ENCODE measurements at places on chromosomes 11 and 22.

GRCh38 chr22:31637891-31638618, 24.0 kb downstream of the PISD start:
- no peak for DNase-seq

- DNase-seq, result no peak
Measured at GRCh38 chr22:38038890-38039812, 18.1 kb upstream of the PICK1 start.

- no peak for DNase-seq
Measured at GRCh38 chr11:16781936-16782919, 43.8 kb downstream of the C11orf58 start.

- no peak for DNase-seq
Measured at GRCh38 chr11:33040033-33040861, 875 bp downstream of the TCP11L1 start.

- DNase-seq, result no peak
Measured at GRCh38 chr11:128854841-128855240, 12.3 kb downstream of the KCNJ1 start.

- no peak for DNase-seq
Measured at GRCh38 chr22:23745791-23746190, 5.1 kb downstream of the ZNF70 start.

DNA sequence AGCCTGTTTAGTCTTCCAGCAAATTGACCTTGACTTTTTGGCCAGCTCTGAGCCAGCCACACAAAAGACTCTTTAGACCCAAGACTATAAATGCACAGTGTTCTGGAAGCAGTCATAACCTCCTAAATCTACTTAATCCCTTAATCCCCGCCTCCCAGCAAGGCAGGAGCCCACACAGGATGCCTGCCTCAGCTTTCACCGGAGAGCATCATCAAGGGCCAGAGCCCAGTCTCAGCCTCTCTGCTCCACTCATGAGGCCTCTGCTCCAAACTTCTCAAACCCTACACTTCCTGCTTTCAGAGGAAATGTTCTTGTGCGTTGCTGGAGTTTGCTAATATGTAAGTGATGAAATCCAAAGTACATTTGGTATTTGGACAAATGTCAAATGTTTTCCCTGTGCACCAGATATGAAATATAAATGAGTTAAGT, 57.9 kb upstream of the FSHB start:
- DNase-seq, result no peak

- no peak for DNase-seq
Measured at GRCh38 chr11:110747531-110747930, 35.3 kb upstream of the ARHGAP20 start.

- DNase-seq, result no peak
Measured at GRCh38 chr11:94800414-94800813, 32.3 kb downstream of the AMOTL1 start.

DNA sequence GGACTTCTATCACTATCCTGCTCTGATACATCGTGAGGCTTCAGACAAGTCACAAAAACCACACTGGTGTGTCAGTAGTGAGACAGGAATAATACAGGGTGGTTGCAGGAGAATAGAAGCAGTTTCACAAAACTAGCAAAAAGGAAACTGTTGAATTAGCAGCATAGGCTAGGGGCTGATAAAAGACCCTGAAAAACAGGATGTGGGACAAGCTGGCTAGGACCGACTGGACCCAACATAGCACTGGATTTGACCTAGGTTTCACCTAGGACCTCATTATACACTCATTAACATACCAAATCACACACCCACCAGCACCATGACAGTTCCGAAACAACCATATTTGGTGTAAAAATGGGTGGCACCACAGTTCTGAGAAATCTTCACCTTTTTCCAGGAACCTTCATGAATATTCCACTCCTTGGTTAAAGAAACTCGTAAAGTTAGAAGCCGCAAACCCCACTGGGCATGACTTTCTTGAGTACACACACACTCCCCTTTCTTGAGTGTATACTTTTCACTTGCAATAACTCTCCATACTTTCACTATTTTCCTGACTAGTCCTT, 76.2 kb downstream of the SLC1A2 start:
- no peak for DNase-seq

DNA sequence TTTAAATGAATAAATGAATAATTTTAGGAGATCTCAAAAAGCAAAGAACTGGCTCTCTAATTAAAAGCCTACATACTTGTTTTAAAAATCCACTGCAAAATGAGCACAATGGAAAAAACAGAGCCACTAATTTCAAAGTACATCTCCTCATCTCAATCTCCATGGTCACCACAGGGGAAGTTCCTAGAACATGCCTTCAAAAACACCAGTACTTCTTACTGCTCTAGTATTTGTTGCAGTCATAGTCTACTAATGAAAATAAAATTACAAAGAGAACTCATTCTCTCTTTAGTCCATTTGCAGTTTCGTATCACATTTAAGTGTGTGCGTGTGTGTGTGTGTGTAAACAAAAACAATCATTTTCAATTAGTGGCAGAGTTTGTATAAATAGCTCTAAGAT, 54.0 kb downstream of the PIK3C2A start:
- no peak for DNase-seq

DNA sequence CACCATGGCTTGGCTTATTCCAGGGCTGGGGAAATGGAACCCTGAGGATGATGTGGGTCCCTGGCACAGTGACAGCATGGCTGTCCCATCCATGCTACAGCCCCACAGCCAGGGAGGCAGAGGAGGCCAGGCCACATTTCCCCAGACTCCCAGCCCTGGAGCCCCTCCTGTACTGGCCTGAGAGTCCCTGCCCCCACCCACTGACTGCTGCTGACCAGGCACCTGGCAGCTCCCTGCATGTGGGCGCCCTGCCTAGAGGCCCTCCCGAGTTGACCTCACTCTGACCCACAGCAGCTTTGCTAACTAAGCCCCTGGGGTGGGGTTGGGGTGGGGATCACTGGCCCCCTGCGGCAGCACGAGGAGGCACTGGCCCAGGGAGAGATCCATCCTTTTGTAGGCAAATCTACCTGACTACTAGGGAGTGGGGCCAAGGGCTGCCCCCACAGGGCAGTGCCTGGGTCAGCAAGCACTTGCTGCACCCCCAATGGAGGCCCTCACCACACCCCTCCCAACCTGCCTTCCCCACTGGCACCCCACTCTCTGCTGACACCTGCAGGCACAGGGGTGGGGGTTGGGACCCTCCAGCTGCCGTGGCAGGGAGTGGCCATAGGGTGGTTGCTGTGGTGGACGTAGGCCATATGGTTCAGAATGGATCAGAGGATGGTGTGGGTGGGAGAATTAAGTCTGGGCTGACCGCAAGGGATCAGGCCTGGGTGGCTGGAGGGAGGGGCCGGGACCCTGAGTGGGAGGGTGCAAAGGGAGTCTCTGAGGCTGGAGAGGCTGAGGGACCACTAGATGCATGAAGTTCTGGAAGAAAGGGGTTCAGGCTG, 17.4 kb downstream of the ARVCF start:
- no peak for DNase-seq

- no peak for DNase-seq
Measured at GRCh38 chr11:86335131-86335767, 33.2 kb downstream of the HIKESHI start.

- no peak for DNase-seq
Measured at GRCh38 chr11:78922859-78923625, 348.4 kb upstream of the NARS2 start.

- DNase-seq, result no peak
Measured at GRCh38 chr11:85602526-85603213, 24.5 kb downstream of the DLG2 start.

DNA sequence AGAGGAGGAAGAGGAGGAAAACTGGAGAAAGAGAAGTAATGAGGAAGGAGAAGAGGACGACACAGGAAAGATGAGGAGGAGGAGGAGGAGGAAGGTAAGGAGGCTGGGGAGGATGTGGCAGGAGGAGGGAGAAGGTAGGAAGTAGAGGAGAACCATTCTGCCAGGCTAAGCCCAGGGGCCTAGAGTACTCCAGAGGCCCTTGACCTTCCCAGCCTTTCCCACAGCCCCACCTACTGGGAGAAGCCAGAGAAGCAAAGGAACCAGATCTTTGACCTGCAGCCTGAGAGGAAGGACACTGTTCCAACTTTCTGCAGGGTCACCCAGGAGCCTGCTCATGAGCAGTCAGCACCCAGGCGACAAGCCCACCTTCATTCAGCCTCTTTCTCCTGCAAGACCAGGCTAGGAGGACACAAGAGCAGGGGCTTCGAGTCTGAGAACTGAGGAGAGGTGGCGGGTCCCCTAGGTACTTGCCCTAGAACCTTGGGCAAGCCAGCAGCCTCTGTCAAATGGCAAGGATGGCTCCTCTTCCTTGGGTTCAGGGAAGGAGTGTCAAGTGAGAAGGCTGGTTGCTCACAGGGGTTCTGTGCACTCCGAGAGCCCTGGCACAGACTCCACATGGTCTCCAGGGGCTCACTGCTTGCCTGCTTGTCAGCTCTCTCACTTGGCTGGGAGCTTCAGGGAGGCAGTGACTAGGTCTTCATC, 27.9 kb upstream of the OAF start:
- no peak for DNase-seq

- no peak for DNase-seq
Measured at GRCh38 chr11:95306123-95306522, 75.1 kb upstream of the SESN3 start.

GRCh38 chr11:103792981-103793468, 243.4 kb upstream of the DDI1 start:
- no peak for DNase-seq

- DNase-seq, result no peak
Measured at GRCh38 chr11:126525702-126526101, 170.2 kb downstream of the ST3GAL4 start.

GRCh38 chr11:33674035-33674814, 26.4 kb downstream of the C11orf91 start:
- no peak for DNase-seq

- no peak for DNase-seq
Measured at GRCh38 chr11:83119216-83119615, 37.7 kb upstream of the PCF11 start.

DNA sequence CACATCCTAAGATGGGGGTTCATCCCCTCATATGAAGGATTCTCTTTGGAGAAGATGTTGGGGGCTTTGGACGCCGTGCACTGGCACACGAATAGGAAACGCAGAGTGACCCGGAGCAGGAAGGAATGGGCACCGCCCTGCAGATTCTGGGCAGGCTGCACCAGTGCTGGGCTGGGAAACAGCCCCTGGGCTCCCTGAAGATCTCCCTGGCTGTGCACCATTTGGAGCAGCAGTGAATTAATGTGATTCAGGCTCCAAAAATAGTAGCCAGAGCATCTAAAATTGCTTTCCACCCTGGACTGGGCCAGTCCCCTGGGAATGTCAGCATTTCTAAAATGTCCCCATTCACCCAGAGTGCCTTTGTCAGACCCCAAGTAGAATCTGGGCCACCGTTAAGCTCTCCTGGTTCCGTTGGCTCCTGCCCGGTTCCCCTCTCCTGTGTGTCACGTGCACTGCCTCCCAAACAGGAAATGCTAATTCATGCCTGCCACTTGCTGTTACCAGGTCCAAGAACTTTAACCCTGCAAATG, 18.6 kb downstream of the IRAG1 start:
- no peak for DNase-seq

GRCh38 chr11:62443390-62444235, 24.8 kb downstream of the SCGB1A1 start:
- DNase-seq, result no peak

DNA sequence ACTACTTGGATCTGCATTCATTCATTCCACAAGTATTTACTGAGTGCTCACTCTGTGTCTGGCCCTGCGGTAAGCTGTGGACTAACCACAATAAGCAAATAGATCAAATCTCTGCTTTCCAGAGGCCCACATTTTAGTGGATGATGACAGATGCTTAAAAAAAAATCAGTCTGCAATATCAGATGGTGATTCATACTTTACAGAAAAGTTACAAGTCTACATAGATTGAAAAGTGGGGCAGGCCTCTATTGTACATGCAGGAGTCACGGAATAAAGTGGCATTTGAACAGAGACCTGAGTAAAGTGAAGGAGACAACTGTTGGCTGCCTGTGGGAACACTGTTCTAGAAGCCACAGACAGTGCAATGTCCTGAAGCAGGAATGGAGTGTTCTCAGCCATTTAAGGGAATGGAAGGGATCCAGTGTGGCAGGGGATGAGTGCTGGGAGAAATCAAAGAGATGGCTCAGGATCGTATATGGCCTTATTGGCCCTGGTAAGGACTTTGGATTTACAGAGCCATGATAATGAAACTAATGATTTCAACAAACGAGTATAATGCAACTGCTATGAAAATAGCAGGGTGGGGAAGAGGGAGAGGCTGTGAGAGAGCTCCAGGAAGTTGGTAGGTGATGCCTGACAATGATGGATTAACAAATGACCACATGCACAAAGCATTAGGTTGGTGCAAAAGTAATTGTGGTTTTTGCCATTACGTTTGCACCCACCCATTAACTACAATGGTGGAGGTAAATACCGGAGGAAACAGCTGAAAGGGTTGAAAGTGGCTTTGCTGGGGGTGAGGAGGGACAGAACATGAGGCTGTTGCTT, 31.1 kb downstream of the TMEM45B start:
- no peak for DNase-seq

DNA sequence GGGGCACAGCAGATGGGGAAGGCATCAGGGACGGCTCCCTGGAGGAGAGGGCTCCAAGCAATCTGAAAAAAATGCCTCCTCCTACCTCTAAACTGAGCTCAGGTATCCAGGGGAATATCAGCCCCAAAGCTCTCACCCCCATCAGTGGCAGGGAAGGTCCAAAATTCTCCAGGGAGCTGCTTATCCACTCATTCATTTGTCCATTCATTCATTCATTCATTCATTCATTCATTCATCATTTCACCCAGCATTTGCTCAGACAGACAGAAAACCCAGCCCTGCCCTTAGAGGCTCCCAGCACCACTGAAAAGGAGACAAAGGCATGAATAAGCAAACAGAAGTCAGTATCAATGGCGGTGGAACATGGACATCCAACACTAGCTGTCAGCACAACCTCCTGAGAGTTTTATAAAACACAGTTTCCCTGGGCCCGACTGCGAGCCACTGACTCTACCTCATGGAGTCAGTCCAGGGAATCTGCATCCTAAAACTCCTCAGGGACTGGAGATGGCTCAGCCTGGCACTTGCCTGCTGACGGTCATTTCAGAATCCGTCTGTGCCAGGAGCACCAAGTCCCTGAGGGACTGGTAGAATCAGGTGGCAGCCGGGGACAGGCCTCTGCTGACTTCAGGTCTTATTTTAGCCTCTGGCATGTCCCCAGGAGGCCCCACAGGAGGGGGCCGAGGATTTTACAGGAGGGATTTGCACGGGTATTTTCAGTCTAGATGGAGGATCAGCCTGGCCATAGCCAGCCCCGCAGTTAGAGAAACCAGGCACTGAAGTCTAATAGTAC, 164.6 kb downstream of the MN1 start:
- no peak for DNase-seq

GRCh38 chr11:122181372-122181771, 65.4 kb upstream of the BLID start:
- no peak for DNase-seq

DNA sequence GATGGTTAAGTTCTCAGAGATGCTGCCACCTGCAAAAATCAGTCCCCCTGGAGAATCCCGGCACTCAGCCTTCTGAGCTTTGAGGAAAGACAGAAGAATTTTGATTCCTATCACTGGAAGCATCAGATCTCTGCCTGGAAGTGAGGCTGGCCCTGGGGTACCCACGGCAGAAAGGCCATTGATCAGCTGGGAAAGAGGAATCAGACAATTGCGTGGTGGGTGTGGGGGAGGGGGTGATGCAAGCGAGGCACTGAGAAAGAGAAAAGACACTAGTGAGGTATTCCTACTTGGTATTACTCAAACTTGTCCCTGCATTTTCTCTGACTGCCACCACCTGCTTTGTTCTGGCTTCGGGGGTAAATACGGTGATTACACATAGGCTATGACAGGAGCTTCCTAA, 96.1 kb downstream of the FEZ1 start:
- no peak for DNase-seq
